Activated CD8-positive, alpha-beta memory T cell treated with anti-CD3 and anti-CD28 coated beads for 1 hour (primary cell): ENCODE measurements at places on chromosomes 4 and X.
A peak's percentile ranks its signal among the peaks of the same experiment; 100 is the strongest.

GRCh38 chrX:48831909-48832291, 3.5 kb downstream of the PCSK1N start:
- DNase-seq, result no peak

GRCh38 chr4:110175634-110176033, 22.8 kb downstream of the ELOVL6 start:
- no peak for DNase-seq

- DNase-seq, result no peak
Observed at GRCh38 chrX:120428309-120428708, 40.8 kb downstream of the LAMP2 start.

- DNase-seq, result no peak
Observed at GRCh38 chrX:46792810-46793188, 33.9 kb upstream of the SLC9A7 start.

GRCh38 chrX:20007962-20008622, 17.2 kb upstream of the BCLAF3 start:
- DNase-seq, result no peak

GRCh38 chrX:54042609-54043021, 1.7 kb downstream of the PHF8 start:
- DNase-seq, result peak; percentile 13

- DNase-seq, result no peak
Observed at GRCh38 chrX:19904778-19905367, 17.5 kb upstream of the SH3KBP1 start.

DNA sequence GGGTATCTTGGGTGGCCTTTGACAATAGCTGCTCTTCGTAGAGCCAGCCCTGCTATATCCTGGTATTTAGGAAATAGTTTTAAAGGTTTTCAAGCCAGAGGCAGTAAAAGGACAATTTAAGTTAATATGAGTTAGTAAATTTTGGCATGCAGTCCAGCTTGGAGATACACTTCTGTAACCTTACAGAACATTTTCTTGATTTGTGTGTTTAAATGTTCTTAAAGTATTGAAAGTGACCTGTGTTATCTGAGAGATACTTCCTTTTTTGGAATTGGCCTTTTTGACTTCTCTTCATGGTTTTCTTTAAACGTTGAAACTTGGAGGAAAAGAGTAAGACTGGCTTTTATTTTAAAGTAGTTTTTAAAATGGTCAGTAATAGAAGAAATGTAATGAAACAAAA, 25.5 kb downstream of the PDLIM5 start:
- no peak for DNase-seq

DNA sequence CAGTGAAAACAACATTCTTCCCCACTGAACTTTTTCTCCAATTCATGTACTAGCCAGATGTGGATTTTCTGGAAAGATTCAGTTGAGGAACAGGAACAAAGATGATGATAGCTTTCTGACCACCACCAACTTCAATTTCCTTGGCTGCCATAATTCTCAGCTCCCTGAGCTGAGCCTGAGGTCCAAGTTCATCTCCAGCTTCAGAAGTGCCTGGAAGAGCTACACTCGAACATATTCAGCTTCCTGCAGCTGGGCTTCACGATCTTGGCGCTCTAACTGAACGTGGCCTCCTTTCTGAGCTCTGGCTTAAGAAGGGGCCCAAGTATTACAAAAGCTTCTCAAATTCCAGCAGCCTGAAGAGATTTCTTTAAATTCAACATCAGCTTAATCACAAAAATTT, 83.9 kb downstream of the QDPR start:
- no peak for DNase-seq

GRCh38 chrX:30085571-30085970, 129.8 kb upstream of the MAGEB2 start:
- DNase-seq, result no peak

DNA sequence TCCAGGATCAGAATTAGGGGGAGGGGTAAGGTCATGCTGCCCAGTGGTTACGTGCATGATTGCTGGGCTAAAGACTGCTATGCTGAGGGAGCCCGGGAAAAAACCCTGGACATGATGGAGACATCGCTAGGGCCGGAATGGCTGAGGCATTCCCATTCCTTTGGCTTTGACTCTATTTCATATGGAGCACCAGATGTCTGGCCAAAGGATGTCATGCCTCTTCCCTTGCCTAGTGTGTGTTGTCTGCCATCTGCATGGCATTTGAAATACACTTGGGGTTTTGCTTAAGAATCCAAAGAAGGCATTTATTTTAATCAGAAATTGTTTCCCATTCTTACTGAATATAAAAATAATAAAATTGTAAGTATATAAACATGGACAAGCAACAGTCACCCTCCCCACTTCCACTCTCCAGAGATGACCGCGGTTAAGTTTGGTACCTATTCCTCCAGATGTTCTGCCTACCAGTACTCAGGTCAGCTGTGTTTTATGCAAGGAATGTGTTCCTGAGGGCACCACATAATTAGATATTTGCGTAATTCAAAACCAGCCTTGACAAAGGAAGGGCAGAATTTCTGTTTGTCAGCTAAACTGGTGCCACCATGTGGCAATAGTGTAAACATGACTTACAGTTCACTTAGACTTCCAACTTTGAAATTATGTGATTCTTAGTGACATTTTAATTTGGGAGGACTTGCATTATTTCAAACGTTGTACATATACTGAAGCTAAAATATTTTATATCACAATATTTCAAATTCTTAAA, 105.9 kb downstream of the CT47B1 start:
- no peak for DNase-seq

DNA sequence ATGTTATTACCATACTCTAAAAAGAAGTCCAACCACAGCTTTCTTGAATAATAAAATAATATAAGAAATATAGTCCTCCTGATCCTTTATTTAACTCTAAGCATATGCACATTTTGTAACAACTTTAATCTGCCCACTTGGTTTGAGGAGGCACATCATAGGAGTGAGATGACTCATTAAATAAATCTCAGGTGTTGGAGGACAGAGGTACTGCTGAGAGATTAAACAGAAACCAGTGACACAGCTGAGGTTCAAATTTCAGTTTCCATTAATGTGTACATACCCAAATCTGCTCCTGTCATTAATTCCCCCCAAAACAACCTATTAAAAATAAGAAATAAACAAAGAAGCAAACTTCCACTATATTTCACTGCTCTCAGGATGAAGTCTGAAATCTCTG, 211.0 kb downstream of the KCTD8 start:
- DNase-seq, result no peak

DNA sequence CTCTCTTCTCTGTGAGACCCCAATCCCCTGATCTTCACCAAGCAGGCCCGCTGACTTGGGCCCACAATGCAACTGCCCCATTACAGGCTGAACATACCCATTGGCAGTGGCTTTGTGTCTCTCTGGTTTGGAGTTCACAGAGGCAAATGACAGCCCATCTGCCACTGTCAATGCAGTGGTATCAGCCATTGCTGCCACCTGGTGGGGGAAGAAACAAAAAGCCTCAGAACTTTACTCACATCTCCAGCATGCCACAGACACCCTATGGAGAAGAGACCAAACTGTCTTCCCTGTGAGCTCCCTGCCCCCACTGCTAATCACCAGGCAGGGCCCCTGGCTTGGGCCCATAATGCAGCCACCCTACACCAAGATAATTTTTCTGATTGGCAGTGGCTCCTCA, 729.3 kb upstream of the ACTRT1 start:
- no peak for DNase-seq

DNA sequence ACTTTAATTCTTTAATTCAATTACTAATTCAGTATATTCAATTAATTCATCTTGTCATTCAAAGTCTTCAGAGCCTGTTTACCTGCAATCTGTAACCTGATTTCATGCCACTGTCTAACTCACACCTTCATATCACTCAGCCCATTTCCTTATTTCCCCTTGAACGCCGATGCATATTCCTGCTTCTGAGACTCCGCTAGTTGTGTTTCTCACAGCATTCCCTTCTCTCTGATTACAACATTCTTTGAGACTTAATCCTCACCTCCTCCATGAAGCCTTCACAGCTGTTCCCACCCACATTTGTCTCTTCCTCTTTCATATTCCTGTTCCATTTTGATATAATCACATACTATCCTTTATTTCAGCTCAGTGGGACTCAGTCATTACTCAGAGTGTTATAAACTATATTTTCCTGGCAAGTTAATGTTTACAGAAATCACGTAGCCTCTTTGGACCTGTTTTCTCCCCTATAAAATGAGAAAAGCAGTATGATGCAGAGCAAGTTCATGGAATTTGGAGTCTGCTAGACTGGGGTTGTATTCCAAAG, 69.0 kb downstream of the MAP9 start:
- DNase-seq, result no peak

DNA sequence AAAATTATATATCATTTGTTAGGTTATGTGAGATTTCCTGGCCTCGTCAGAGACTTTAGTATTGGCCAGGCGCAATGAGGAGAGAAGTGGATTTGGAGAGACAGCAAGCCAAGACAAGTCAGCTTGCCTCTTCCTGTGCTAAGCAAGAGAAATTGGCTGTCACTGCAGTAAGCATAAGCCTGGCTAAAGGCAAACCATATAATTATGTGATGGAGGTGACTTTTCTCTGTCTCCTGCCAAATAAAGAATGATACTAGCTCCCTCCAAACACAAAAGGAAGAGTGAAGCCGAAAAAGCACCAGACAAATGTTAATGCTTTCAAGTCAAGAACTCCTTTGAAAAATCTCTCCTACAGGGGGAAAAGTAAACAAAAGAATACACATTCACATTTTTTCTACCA, 2246.0 kb downstream of the ARAP2 start:
- no peak for DNase-seq

- DNase-seq, result no peak
Observed at GRCh38 chr4:71126719-71127118, 133.3 kb downstream of the DCK start.

DNA sequence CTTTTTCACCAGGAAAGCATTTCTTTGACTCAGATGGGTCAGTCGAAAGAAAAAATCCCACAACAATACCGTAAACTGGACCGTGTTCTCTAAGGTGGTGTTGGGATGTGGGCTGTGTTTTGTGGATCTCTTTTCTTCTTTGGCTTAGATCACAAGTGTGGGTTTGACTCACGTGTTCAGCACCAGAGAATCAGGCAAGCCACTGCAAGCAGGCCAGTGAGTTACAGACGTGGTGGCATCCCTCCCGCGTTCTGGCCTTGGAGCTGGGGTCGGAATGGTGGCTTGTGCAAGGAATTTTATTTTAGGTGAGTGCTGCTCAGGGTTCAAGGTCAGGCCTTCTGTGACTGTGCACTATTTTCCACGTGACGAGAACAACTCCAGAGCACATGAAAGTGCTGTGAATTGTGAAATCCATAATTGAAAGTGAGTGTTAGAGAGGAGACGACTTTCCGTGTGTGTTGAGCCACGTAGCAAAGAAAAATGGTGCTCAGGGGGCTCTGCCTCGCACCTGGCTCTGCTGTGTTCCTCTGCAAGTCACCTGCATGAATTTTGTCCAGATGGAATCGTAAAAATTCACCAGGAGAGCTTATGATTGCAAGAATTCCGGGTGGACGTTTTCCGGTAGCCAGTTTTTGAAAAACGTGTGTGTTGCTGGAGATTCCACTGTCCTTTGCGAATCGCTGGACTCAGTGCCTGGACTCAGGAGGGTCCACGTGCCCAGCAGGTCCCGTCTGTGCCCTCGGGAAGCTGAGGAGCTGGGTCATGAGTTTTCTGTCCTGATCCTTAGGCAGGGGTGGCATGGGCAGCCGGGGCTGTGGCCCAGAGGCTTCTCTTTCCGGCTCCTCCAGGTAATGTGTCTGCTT, 33.6 kb upstream of the HGFAC start:
- DNase-seq, result no peak

DNA sequence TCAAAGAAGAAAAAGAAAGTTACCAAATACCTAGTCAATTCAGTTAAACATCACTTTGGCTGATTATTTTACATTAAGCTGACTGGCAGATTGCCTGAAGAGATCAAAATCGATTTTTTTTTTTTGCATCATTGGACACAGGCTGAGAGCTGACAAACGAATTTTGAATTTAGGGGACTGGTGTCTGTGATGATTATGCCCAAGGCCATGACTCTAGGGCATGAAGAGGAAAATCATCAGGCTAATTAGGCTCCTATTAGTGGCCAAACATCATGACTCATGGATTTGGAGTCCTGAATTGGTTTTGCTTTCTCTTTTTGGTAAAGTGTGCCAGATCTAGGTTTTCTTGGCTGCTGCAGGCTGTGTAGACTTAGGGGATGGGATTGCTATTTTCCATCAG, 829.3 kb upstream of the LCORL start:
- DNase-seq, result no peak

DNA sequence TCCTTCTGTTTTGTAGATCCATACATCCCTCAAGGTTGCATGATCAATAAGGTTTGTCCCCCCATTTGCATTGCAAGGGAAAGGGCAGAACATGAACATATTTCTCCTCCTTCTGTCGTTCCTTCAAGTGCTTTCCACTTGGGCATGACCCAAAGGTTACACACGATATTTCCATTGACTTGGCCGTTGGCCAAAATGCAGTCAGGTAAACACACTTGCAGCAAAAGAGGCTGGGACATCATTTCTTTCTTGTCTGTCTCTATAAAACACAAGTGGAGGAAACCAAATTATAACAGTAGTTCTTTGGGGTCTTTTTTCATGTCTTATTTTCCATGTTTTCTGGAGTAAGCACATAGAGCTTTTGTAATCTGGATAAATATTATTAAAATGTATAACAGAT, 156.1 kb downstream of the FRAS1 start:
- no peak for DNase-seq

DNA sequence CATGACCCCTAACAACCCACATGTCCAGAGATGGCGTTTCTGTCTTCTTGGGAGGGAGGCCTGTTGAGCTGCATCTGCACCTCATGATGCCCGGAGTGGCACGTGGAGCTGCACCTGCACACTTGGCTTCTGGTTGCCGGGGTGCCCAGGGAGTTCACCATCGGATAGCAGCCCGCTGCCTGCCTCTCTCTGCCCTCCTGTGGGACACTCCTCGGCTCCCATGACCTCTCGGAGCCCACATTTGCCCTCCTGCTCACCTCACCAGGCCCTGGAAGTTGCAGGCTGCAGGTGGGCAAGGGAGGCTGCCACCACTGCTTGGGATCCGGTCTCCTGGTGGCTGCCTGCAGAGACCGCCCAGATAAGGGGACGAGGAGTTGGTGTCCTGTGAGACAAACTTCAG, 74.1 kb downstream of the TRAPPC11 start:
- DNase-seq, result no peak

GRCh38 chr4:102599455-102599854, 98.3 kb downstream of the NFKB1 start:
- no peak for DNase-seq

DNA sequence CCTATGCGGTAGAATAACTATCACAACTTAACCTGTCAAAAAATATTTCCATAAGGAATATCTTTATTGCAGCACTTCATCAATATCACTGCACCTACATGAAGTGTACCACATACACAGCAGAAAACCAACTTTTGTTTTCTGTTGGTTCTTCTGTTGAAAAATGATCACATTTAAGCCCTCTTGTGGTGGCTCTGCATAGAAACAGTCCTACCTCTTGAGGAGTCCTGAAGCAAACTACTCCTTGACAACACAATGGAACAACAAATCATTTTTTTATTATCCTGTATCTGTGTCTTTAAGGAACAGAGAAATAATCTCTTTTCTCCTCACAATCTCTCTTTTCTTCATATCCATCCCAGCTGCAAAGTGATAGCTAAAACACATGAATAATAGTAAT, 39.8 kb upstream of the ATOH1 start:
- no peak for DNase-seq
